ENCODE measurements at places on chromosomes 12 and 14.

DNA sequence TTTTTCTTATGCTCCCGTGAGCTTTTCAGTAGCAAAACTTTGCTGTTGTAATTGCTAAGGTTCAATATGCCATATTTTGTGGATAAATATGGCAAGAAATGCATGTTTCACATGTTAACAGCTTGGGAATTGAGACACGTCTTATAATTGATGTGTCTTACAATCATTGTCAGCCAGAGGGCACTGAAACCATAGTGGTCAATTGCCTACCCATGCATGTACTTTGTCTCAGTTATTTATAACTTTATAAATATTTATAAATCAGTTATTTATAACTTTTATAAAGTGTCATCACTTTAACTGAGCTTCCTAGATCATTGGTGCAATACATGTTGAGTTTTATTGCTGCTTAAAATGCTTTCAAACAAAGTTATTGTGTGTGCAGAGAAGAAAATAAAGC lies 82.0 kb downstream of the CATSPERB start:
- peak; percentile 38 for DNase-seq

DNA sequence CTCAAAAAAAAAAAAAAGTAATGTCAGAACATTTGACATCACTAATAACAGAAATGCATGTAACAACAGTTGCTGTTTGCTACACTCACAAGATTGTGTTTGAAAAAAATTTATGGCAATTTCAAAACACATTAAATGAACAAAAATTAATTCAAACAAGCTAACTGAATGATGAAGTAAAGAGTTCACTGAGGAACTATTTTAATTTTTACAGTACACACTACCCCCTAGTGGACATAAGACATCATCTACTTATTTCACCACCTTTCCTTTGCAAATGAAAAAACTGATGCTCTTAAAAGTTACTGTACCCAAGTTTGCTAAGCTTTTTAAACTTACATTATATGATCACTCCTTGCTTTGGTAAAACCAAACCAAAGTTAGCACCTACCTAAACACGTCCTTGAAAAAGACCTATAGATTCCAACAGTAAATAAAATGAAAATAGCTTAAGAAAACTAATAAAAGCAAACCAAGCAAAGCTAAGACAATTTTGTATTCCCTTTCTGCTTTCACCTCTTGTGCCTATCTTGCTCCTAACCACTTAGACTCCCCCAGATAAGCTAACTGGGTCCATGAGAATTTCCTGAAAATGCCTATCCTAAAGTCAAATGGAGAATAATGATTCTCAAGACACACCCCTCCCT lies 22.2 kb downstream of the UBE2N start:
- DNase-seq, result peak; percentile 74

- no peak for DNase-seq
These were observed 268.2 kb downstream of the DPF3 start for GRCh38 chr14:72625689-72626088.

- DNase-seq, result no peak
These were observed 227.2 kb downstream of the BTG1 start for GRCh38 chr12:91918431-91918830.

- no peak for DNase-seq
These were observed 574 bp downstream of the GLRX5 start for GRCh38 chr14:95535226-95536021.

- peak; percentile 12 for DNase-seq
These were observed 1.0 kb downstream of the BORCS5 start for GRCh38 chr12:12357719-12358461.

DNA sequence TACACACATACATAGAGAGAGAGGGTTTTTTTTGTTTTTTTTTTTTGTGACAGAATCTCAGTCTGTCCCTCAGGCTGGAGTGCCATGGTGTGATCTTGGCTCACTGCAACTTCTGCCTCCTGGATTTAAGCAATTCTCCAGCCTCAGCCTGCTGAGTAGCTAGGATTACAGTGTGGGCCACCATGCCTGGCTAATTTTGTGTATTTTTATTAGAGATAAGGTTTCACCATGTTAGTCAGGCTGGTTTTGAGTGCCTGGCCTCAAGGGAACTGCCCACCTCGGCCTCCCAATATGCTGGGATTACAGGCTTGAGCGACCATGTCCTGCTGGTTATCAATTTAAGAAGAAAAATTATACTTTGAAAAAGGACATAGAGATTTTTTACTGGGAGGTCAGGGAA lies 710.6 kb downstream of the SLC6A15 start:
- DNase-seq, result no peak

DNA sequence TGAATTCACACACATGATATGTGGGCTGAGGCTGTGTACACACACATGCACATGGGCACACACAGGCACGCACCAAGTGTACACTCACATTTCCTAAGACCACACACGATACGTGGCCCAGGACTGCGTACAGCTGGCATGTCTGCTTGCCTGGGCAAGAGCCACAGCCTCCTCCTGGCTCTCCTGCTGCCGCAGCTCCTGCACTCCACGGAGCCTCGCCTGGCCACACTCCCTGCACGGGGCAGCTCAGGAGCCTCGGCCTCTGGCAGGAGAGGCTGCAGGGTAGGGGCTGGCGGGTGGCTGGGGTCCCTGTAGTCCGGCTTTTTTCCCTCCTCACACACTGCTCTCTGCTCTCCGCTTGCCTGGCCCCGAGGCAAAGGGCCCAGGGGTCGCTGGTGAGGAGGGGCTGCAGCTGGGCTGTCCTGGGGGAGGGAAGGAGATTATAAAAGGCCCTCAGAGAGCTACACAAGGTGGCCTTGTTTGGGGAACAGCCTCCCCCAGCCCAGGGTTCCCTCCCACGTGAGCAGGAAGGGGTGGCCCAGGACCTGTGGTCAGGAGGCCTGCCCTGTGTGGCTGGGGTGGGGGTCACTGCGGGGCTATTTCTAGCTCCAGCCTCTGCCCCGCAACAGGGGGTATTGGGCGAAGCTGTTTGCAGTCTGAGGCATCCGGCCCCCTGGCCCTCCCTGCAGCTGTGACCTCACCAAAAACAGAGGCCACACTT lies 89.0 kb upstream of the SFSWAP start:
- DNase-seq, result peak; percentile 31

DNA sequence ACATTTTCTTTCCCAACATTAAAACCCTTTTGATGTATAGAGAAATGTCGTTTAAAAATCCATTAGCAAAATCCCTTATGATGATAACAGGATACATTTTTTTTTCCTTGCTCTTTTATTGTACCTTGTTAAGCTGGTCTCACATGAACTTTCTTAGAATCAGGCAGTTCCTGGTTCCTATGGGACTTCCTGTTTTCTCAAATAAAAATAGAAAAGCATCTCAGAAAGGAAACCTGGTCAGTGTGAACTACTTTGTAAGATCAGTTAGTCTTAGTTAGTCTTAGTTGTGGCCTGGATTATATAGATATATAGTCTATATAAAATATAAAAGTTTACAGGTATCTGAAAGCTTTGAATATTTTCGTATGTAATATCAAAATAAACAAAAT lies 40.3 kb downstream of the LEMD3 start:
- no peak for DNase-seq

- DNase-seq, result no peak
These were observed 7.7 kb downstream of the FAM222A start for GRCh38 chr12:109721276-109721675.
